ENCODE measurements at places on chromosomes 2 and 18.

DNA sequence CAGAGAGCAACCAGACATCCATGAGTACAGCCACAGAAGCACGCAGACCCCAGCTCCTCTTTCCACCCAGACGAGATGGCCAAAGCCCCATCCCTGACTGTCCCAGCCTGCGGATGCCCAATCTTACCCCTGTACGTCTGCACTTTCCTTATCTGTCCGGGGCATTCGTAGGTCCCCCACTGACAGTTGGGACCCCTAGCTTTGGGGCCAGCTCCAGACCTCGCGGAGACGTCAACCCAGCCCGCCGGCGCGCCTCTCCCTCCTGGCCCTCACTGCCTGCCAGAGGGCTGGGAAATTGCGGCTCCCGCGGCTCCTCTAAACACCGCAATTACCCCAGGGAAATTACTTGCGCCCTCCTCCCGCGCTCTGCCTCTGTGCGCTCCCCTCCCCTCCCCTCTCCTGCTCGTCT lies 2.3 kb downstream of the ECEL1 start:
- H3K27me3 ChIP-seq: peaks cover 8% of the 10 kb centered on the region
- H3K4me1 ChIP-seq: peaks cover 7% of the 10 kb centered on the region
- H3K36me3 ChIP-seq: no peaks in the 10 kb centered on the region
- H3K4me3 ChIP-seq: no peak overlapping the region

- H3K4me1 ChIP-seq: no peaks in the 10 kb centered on the region
- no peak for DNase-seq
- no peak overlapping the region for H3K4me3 ChIP-seq
- no peak overlapping the region for H3K27ac ChIP-seq
Observed at GRCh38 chr2:230749111-230749510, 36.5 kb downstream of the CAB39 start.

GRCh38 chr2:25339791-25340180 lies 1.9 kb downstream of the DNMT3A start:
- no peak overlapping the region for H3K4me3 ChIP-seq
- peak overlapping the region; percentile 47 for H3K27ac ChIP-seq
- peaks cover 10% of the 10 kb centered on the region for H3K4me1 ChIP-seq
- H3K27me3 ChIP-seq: no peaks in the 10 kb centered on the region

GRCh38 chr2:164692114-164692513 lies 70.8 kb upstream of the GRB14 start:
- peaks cover 9% of the 10 kb centered on the region for H3K4me1 ChIP-seq
- H3K27me3 ChIP-seq: no peaks in the 10 kb centered on the region
- no peak for DNase-seq
- H3K36me3 ChIP-seq: peaks cover 9% of the 10 kb centered on the region

DNA sequence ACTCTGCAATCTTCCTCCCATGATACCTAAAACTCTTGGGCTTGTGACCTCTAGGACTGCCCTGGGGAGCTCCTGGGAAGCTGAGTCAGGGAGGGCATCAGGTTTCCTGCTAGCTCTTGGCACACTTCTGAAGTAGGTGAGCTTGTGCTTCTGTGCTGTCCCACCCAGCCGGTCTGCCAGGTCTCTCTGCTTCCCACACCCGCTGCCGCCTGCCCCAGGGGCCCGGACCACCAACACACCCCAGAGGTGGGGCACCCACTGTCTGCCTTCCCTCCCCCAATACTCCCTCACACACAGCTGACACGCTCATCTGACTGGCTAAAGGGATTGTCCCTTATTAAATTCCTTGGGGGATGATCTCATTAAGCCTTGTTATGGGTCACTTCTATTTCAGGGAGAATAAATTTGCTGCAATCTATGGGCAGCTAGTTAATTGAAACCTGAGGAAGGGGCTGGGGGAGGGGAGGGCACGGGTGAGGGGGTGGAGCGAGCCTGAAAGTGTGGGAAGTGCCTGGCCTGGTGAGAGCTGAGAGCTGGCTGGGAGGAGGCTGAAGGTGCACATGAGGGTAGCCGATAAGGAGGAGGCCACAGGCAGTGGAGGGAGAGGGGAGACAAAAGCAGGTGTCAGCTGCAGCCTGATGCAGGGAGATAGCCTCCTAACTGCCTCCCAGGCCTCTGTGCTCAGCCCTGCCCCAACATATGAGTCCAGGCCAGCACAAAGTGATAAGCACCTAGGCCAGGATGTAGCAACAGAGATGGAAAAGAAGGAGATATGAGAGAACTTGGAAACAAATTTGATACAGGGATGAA lies 48.8 kb downstream of the HAUS1 start:
- H3K27me3 ChIP-seq: no peaks in the 10 kb centered on the region
- H3K4me1 ChIP-seq: no peaks in the 10 kb centered on the region
- H3K36me3 ChIP-seq: no peaks in the 10 kb centered on the region
- peak; percentile 74 for DNase-seq
- no peak overlapping the region for H3K4me3 ChIP-seq

- no peaks in the 10 kb centered on the region for H3K4me1 ChIP-seq
- H3K27ac ChIP-seq: no peak overlapping the region
- no peaks in the 10 kb centered on the region for H3K36me3 ChIP-seq
- no peak for DNase-seq
- H3K4me3 ChIP-seq: no peak overlapping the region
Observed at GRCh38 chr2:105915005-105915558, 170.4 kb downstream of the NCK2 start.

GRCh38 chr2:171149171-171149938 lies 11.3 kb downstream of the TLK1 start:
- peaks cover 6% of the 10 kb centered on the region for H3K4me1 ChIP-seq
- no peaks in the 10 kb centered on the region for H3K27me3 ChIP-seq
- peak overlapping the region; percentile 23 for H3K4me3 ChIP-seq
- DNase-seq: no peak

GRCh38 chr18:45503990-45504389 lies 111.3 kb upstream of the SLC14A2 start:
- H3K27ac ChIP-seq: no peak overlapping the region
- no peak for DNase-seq
- H3K36me3 ChIP-seq: no peaks in the 10 kb centered on the region
- no peak overlapping the region for H3K4me3 ChIP-seq

All from liver (tissue), 10 donors.